ENCODE measurements at places on chromosomes 2 and 18. TPM values are rescaled to one million over a fixed set of nuclear protein-coding genes. Genes with fewer than 3 reads are reported as not detected.

ALK gene
- total RNA-seq, result 0.87 TPM

UGT1A4 gene
- not detected for total RNA-seq

GRCh38 chr18:65146482-65147021 is 604.3 kb upstream of the CDH7 start:
- no peaks in the 10 kb centered on the region for H3K4me1 ChIP-seq
- H3K36me3 ChIP-seq, result no peaks in the 10 kb centered on the region
- H3K4me3 ChIP-seq, result no peak overlapping the region
- no peak for DNase-seq
- H3K27ac ChIP-seq, result no peak overlapping the region
- H3K27me3 ChIP-seq, result no peaks in the 10 kb centered on the region

GRCh38 chr2:196449083-196449482 is 190.4 kb upstream of the CCDC150 start:
- H3K36me3 ChIP-seq, result no peaks in the 10 kb centered on the region
- H3K27ac ChIP-seq, result no peak overlapping the region
- DNase-seq, result no peak
- H3K4me1 ChIP-seq, result no peaks in the 10 kb centered on the region

- no peak overlapping the region for H3K4me3 ChIP-seq
- no peak overlapping the region for H3K27ac ChIP-seq
- no peaks in the 10 kb centered on the region for H3K4me1 ChIP-seq
- DNase-seq, result no peak
These were observed 86.8 kb upstream of the UXS1 start for GRCh38 chr2:106280722-106281446.

DNA sequence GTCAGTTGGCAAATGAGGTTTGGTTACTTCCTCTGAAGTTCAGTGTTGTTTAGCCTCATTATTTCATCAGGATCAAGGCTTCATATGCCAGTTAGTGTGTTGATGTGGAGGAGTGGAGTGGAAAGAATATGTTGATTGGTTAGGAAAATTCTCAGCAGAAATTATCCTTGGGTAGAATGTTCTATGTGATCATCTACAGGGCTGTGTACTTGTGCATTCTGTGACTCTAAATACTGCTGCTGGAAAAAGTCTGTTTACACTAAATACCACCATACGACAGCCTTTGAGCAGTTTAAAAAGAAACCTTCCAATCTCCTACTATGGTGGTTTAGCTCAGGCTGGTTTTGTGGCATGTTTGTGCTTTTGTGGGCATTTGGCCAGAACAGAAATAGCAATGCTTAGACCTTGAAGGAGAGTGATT is 25.8 kb downstream of the CAB39 start:
- H3K36me3 ChIP-seq, result peaks cover 6% of the 10 kb centered on the region
- no peaks in the 10 kb centered on the region for H3K27me3 ChIP-seq
- H3K27ac ChIP-seq, result peak overlapping the region; percentile 95
- DNase-seq, result peak; percentile 23
- peaks cover 60% of the 10 kb centered on the region for H3K4me1 ChIP-seq

DNA sequence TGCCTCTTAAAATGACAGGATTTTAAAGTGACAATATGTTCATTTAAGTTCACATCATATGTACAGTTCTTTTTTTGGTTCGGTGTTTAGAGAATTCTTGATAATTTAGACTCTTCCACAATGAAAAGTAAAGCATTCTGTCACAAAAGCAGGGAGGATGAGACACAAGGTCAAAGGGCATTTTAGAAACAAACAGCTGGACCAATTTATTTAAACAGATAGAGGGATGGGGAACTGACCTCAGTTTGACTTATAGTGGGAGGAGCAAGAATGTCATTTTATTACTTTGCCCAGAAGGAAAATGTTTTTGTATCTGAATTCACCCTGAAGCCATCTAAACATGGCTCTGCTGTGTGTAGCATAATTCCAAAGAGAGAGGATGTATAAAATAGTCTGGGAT is 128.5 kb downstream of the MEIS1 start:
- no peak overlapping the region for H3K27ac ChIP-seq
- H3K4me1 ChIP-seq, result 0 out of 2 replicates have a peak, but pooled peaks cover 4% of the 10 kb centered on the region
- H3K27me3 ChIP-seq, result no peaks in the 10 kb centered on the region
- no peak overlapping the region for H3K4me3 ChIP-seq
- no peaks in the 10 kb centered on the region for H3K36me3 ChIP-seq

- peaks cover 12% of the 10 kb centered on the region for H3K4me1 ChIP-seq
- H3K27me3 ChIP-seq, result peaks cover 60% of the 10 kb centered on the region
- no peaks in the 10 kb centered on the region for H3K36me3 ChIP-seq
- DNase-seq, result peak; percentile 61
- H3K27ac ChIP-seq, result no peak overlapping the region
- peak overlapping the region; percentile 72 for H3K4me3 ChIP-seq
These were observed 4.2 kb upstream of the HOXD13 start for GRCh38 chr2:176088048-176088936.

DNA sequence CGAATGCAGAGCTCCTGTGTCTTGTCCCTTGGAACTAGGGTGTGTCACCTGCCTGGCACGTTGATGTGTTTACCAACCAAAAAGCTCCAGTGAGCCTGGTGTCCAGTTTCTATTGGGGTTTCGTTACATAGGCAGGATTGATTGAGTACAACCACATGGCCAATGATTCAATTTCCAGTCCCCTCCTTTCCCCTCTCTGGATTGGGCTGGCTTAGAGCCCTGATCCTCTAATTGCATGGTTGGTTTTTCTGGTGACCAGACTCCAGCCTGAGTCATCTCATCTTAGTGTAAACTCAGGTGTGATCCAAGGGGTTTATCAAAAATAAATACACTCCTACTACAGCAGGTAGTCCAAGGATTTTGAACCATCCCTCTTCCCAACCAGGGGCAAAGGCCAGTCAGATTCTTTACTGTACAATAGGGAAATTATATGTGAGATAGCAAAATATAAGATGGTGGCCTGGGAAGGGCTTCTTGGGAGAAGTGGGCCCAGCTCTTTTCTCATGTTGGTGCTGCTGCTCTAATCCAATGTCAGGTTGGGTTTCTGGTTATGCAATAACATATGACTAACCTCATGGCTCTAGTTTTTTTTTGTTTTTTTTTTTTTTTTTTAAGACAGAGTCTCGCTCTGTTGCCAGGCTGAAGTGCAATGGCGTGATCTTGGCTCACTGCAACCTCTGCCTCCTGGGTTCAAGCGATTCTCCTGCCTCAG is 64.7 kb upstream of the MGAT5 start:
- no peak overlapping the region for H3K4me3 ChIP-seq
- H3K4me1 ChIP-seq, result peaks cover 27% of the 10 kb centered on the region
- H3K27me3 ChIP-seq, result no peaks in the 10 kb centered on the region
- no peaks in the 10 kb centered on the region for H3K36me3 ChIP-seq

DNA sequence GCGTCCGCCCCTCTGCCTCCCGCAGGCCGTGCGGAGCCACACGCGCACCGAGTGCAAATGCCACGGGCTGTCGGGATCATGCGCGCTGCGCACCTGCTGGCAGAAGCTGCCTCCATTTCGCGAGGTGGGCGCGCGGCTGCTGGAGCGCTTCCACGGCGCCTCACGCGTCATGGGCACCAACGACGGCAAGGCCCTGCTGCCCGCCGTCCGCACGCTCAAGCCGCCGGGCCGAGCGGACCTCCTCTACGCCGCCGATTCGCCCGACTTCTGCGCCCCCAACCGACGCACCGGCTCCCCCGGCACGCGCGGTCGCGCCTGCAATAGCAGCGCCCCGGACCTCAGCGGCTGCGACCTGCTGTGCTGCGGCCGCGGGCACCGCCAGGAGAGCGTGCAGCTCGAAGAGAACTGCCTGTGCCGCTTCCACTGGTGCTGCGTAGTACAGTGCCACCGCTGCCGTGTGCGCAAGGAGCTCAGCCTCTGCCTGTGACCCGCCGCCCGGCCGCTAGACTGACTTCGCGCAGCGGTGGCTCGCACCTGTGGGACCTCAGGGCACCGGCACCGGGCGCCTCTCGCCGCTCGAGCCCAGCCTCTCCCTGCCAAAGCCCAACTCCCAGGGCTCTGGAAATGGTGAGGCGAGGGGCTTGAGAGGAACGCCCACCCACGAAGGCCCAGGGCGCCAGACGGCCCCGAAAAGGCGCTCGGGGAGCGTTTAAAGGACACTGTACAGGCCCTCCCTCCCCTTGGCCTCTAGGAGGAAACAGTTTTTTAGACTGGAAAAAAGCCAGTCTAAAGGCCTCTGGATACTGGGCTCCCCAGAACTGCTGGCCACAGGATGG is 7.1 kb upstream of the WNT10A start:
- H3K36me3 ChIP-seq, result no peaks in the 10 kb centered on the region
- no peak overlapping the region for H3K27ac ChIP-seq
- no peaks in the 10 kb centered on the region for H3K4me1 ChIP-seq
- no peak overlapping the region for H3K4me3 ChIP-seq

DNA sequence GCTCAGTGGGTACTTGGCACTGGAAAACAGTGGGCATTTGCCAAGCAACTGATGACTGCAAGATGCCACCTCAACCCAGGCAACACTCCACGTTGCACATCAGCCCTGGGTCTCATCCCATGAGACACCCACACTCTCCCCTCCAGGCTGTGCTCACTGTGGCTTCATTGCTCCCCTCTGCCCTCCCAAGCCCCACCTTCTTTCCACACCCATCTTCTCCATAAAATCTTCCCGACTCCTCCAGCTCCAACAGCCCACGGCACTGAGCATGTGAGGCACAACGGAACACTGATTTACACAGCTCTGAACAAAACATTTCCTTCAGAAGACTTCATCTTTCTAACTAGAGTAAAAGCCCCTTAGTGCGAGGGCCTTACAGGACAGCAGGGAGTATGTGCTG is 117.8 kb upstream of the ACAA2 start:
- no peak for DNase-seq
- H3K4me3 ChIP-seq, result no peak overlapping the region
- H3K27ac ChIP-seq, result no peak overlapping the region
- H3K27me3 ChIP-seq, result no peaks in the 10 kb centered on the region

All from PC-3 (cell line).